ELF-1 (cell line): ENCODE measurements at places on chromosomes 2 and 18.
A peak's percentile ranks its signal among the peaks of the same experiment; 100 is the strongest.

GRCh38 chr2:85768713-85769112 lies 14.9 kb downstream of the ATOH8 start:
- DNase-seq: no peak

DNA sequence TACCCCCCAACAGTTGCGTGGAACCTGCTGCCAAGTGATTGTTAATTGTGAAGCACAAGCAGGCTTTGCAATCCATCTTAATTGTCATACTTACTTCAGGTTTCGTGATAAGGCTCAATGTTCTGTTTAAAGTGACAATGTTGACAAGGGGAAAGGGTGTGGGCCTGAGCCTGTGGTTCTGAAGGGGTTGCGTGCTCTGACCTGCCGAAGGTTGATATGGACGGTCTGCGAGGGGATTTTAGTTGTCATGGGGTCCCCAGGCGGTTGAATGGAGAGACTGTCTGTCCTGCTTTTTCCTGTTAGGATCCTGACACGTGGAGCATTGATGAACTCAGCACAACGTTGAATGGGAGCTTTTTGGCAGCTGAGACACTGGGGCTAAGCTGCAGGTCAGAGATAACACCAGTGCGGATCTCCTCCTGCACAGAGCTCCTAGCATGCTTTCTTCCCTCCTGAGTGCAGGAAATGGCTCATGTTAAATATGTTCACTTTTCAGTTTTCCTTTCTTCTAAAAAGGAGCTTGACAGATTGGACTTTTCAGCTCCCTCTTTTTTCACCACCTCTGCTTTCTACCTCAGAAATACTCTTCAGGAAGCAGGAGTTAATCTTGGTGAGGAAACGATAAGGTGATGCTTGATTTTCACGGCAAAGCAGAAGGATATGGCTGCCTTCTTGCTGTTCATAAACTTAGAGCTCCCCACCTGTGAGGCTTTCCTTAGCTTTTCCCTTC lies 62.9 kb upstream of the ZEB2 start:
- no peak for DNase-seq

DNA sequence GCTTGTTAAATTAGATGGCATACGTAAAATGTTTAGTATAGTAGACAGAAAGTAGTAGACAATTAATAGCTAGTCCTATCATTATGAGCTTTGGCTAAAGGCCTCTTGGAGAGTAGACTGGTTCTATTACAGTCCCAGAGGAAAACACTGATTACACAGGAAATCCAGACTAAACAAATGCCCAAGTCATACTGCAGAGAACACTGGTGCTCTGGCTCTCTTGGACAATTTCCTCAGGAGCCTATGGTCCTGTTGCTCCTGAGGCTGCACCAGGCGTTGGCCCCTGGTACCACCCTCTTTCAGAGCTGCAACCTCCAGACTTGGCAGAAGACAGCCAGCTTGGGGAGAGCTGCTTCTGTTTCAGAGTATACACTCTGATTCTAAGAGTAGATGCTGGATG lies 41.8 kb downstream of the STAT1 start:
- DNase-seq: no peak

DNA sequence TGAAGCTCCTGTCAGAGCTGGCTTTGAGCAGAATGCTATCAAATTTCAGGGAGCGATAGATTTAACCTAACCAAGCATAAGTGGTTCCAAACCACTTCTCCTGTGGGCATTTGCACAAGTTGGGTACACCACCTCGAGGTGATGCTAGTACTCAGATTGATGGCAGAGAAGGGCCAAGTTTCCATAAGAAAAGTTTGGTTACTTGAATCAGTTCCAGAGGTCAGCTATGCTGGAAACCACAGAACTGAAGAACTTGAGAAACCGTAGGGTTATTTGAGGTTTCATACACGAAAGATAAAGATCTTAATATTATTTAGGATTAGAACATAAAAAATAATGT lies 238.2 kb upstream of the SOX11 start:
- no peak for DNase-seq

DNA sequence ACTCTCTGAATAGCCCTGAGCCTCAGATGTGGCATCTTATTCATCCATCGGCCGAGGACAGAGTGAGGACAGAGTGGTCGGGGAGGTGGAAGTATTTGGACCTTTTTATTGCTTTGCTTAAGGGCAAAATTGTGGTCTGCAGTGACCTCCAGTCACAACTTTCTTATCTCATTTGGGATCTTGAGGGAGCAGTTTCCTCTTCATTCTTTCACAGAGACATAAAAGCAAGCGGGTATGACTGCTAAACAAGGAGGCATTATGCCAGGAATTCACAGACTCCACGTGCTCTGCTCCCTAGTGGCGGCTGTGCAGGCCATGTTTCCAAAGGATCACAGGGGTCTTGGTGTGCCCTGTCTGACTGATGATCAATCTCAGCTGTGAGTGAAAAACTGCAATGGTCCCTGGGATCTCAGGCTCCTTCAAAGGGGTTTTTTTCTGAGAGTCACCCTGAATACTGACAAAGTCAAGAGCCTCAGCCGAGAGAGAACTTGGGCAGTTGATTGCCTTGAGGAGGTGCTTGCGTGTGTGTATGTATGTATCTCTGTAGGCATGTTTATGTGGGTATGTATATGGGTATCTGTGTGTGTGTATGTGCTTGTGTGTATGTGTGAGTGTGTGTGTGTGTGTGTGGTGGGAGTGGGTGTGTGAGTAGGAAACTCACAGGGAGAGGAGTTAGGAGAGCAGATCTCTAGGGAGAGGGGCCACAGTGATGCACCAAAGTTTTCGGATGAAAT lies 47.7 kb downstream of the RAPGEF4 start:
- peak; percentile 90 for DNase-seq

GRCh38 chr18:22368021-22368420 lies 49.7 kb downstream of the CTAGE1 start:
- DNase-seq: no peak

- no peak for DNase-seq
These were observed 333.0 kb downstream of the SUCLG1 start for GRCh38 chr2:84126084-84126483.

GRCh38 chr2:161976917-161977316 lies 97.1 kb downstream of the DPP4 start:
- no peak for DNase-seq

DNA sequence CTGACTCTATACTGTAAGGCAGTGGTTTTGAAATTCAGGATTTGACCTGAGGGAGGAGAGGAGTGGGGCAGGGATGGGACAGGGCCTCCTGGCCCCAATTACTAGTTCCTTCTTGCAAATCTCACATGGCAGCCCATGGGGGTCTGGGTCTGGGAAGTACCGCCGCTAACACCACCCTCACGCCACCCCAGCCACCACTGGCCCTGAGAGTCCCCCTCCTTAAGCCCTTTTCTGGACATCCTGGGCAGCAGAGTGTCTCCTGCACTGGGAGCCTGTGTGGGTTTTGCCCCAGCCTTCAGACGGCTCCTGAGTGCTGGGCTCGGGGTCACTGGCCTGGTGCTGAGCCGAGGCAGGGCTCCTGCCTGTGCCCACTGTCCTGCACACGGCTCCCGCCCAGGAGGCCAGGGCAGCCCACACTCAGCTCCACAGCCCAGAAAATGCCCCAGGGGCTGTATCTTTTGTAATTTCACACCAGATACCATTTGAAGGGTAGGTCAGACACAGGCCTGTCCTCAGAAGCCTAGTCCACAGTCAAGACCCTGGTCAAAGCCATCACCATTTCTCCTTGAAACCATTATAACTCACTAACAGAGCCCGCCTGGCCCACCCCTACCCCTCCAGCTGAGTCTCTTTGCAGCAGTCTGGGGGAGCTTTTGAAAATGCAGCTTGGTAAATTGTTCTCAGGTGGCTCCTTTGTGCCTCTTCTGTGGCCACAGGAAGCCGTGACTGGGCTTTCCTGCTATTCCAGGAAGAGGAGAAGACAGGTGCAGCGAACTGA lies 55.1 kb downstream of the CYP27C1 start:
- no peak for DNase-seq

GRCh38 chr2:170432823-170433222 lies 254.9 kb downstream of the MYO3B start:
- DNase-seq: no peak

DNA sequence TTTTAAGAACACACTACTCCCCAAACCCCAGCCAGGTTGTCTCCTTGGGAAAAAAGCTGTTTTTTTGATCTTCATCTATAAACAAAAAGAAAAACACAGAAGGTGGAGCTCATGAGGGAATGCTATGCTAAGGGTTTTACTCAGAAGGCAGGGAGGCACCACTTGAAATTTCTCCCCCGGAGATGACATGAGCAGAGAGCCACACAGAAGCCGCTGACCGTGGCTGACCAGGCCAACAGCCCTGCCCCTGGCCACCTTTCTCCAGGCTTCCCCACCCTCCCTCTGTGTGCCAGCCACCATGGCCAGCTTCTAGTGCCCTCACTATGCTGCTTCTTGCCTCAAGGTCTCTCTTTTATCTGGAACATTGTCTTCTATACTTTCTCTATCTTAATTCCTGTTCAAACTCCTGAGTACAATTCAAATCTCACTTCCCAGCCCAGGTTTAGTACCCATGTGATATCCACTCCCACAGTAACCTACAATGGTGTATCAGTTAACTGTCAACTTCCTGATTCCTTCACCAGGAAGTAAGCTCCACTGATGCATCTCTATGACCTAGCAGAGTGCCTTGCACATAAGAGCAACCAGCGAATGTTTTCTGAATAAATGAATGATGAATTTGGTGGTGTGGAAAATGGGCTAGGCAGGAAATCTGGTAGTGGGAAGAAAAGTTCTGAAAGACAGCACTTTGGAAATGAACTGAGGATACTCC lies 15.3 kb downstream of the LAPTM4A start:
- DNase-seq: no peak

DNA sequence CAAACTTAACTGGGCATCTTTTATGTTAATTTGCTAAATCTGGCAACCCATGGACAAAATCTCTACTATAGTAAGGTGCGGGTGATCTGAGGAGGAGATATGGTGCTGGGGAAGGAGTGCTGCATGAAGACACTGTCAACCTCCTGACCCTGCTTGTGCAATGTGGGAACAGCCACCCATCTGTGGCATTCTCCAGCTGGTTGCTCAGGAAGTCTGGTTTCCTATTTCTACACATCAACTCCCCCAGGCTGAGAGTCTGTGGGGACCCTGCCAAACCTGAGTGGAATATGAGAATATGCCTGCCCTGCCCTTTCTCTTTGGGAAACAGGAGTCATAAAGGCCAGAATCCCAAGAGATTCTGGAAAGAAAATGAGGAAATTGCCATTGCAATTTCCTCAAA lies 60.1 kb upstream of the PAX3 start:
- no peak for DNase-seq

DNA sequence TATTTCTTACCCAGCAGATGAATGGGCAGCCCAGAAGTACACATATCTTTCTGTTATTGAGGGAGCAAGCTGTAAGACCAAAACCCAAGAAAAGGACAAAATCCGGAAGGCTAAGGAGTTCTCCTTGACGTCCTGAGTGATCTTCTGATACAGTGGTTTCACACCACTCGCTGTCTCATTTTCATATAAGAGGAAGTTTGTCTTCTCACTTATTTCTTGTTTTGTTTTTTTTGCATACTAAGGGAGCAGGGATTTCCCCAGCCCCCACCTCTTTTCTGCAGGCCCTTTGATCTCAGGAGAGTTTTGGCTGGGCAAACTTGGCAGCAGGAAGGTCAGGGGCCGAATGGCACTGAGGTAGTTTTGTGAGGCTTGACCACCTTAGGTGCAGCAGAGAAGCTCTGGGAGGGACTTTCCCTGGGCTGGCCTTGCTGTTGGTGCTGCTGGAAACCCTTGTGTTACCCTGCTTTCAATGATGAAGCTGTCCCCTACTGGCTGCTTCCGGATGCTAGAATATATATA lies 13.3 kb downstream of the CHRNA1 start:
- no peak for DNase-seq

DNA sequence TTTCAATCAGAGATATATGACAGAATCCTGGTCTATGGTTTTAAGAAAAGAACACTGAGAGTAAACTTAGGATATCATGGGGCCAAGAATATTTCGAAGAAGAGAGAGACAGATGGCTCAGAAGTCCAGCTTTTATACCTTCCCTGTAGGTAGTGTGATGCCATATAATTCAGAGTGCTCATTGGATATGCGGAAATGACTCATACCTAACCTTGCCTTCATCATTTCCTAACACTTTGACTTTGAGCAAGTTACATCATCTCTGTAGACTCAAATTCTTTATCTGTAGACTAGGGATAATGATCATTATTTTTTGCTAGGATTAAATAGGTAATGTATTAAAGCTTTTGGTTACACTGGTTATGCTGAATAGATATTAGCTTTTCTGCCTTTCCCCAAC lies 461.6 kb upstream of the CNTNAP5 start:
- no peak for DNase-seq

- DNase-seq: no peak
These were observed 193.4 kb downstream of the CCDC102B start for GRCh38 chr18:68991286-68991685.

DNA sequence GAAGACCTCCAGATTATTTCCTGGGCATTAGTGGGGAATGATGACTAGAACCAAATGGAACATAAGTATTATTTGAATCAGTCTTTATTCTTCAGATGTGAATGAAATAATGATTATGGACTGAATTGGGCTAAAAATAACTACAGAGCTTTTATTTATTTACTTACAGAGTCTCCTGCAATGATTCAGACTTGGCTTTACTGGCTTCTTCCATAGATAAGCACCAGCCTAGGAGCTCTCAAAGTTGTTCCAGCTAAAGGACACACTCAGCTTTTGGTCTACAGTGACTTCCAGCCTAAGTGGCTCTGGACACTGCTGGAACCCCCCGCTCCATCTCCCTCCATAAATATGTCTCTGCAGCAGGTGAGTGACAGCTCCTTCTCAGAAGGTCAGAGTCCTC lies 24.3 kb upstream of the ARHGAP25 start:
- no peak for DNase-seq

DNA sequence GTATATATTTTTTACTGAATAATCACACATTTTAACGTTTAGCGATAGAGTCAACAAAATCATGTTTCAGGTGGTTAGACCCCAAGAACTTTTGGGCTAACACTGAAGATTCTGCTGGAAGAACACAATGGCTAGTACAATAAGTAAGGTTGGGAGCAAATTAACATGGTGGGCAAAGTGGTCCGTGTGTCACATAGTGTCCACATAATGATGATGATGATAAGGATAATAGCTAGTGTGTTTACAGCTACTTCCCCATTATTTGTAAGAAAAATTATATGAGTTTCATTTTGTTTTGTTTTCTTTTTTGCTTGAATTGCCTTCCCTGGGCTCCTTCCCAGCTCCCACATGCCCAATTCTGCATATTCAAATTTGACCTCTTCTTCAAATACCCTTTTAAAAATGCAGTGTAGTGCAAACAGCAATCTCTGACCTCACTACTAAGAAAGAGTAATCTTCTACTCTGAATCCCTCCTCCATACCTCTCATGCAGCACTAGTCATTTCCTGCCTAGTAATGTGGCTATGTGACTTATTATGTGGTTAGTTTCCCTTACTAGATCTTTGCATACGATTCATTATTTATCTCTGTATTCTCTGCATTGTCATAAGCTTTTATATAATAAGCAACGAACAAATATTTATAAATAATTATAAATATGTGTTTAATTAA lies 16.9 kb upstream of the VPS54 start:
- DNase-seq: no peak
